K562 (cell line): ENCODE measurements at places on chromosomes 12 and 14.

DNA sequence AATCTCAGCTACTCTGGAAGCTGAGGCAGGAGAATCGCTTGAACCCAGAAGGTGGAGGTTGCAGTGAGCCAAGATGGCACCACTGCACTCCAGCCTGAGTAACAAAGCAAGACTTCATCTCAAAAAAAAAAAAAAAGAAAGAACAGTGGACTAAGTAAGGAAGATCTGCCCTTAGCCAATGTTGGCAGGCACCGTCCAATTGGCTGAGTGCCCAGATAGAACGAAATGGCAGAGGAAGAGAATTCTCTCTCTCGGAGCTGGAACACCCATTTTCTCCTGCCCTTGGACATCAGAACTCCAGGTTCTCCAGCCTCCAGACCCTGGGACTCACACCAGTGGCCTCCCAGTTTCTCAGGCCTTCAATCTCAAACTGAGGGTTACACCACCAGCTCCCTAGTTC is 49.9 kb downstream of the ESR2 start:
- no peak for DNase-seq

DNA sequence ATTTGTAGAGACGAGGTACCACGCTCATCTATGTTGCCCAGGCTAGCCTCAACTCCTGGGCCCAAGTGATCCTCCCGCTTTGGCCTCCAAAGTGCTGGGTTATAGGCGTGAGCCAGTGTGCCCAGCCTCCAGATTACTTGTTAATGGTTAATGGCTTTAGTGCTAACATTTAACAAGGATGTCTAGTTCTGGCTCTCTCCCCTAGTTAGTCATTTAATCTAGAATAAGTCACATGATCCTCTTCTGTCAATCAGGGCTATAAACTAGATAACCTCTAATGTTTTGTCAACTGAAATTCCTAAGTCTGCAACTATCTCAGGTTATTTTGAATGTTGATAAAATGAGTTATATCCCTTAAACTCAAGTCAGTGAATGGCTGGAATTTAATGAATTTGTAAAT is 15.7 kb downstream of the ACTR6 start:
- no peak for DNase-seq

- no peak for DNase-seq
Measured at GRCh38 chr12:101115326-101115725, 94.7 kb downstream of the SLC5A8 start.

DNA sequence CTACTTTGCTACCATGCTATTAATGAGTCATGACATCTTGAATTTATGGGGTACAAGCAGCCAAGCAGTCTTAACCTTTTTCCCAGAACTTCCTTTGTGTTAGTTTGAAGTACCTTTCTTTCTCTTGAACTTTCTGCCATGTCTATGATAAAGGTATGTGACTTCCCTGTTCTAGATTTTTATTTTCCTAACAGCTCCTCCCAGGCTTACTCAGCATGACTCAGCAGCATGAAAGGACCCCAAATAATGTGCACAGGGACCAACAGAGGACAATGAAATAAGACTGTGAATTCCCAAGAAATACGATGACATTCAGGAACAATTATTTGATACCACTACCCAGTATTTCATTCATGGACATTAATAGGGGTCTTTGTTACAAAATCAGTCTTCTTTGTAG is 60.0 kb downstream of the TTC6 start:
- no peak for DNase-seq
